ENCODE measurements at places on chromosomes 12 and 14.
A peak's percentile ranks its signal among the peaks of the same experiment; 100 is the strongest.

- no peak for DNase-seq
Observed at GRCh38 chr12:90024262-90024661, 315.6 kb upstream of the ATP2B1 start.

DNA sequence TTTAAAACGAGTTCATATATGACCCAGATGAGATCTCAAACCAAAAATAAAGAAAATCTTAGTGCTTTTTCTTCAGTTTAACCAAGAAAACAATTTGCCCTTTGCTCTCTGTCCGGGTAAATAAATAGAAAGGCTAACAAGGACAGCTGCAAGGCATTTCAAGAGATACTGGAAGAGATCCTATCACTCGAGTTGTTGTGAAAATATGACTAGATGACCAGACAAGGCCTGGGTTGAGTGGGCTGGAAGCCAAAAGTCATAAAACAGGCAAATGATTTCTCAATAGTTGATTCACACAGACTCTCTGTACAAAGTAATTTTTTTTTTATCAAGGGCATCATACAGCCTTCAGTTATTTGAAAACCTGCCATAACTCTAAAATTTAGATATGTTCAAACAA is 55.9 kb upstream of the AVPR1A start:
- peak; percentile 76 for DNase-seq

- no peak for DNase-seq
Observed at GRCh38 chr14:92539875-92540274, 26.3 kb downstream of the RIN3 start.

GRCh38 chr12:26906704-26907103 is 31.1 kb downstream of the INTS13 start:
- DNase-seq, result no peak

- DNase-seq, result no peak
Observed at GRCh38 chr14:95222151-95222631, 64.9 kb upstream of the DICER1 start.

GRCh38 chr12:43352001-43352400 is 200.0 kb downstream of the ADAMTS20 start:
- DNase-seq, result no peak

- DNase-seq, result no peak
Observed at GRCh38 chr14:66009089-66009488, 477.1 kb upstream of the CCDC196 start.

Data from NCI-H2029 treated with DMSO at 0.1 percent for 48 hours (cell line).